ENCODE measurements at places on chromosomes 4 and X. TPM values are rescaled to one million over a fixed set of nuclear protein-coding genes. Genes with fewer than 3 reads are reported as not detected.

RAB40A gene
- not detected for total RNA-seq

TIGD4 gene
- total RNA-seq, result 1.0 TPM

PAK3 gene
- not detected for total RNA-seq

MSANTD1 gene
- 0.95 TPM for total RNA-seq

GPR78 gene
- 0.79 TPM for total RNA-seq

All from Caco-2 (cell line).